ENCODE measurements at places on chromosomes 1 and 21.

DNA sequence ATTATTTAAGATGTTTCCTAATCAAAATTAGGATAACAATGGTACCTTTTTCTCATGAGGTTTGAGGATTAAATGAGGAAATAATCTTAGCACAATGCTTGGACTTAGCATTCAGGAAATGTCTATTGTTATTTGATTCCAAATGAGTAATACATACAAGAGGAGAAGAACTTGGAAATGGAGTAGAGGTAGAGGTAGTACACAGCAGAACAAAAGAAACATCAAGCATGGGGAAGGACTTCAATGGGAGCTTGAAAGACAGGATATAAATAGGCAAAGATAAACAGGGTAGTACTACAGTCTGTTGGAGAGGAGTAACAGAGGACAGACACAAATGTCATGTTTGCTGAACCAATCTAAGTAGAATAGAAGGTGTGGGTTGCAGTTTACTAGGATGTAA, 59.5 kb upstream of the RGS2 start:
- no peak for DNase-seq

- DNase-seq = peak; percentile 95
Measured at GRCh38 chr1:24930260-24931145, at the start of gene RUNX3. Gene RUNX3, minus strand, starts transcription at chr1:24930276. Its CDS starts 408 bp downstream, at chr1:24929868.

GRCh38 chr21:41316200-41317062, at the start of gene FAM3B:
Gene FAM3B, plus strand, starts transcription at chr21:41316801. Its CDS starts 79 bp downstream, at chr21:41316880.
- no peak for DNase-seq

DNA sequence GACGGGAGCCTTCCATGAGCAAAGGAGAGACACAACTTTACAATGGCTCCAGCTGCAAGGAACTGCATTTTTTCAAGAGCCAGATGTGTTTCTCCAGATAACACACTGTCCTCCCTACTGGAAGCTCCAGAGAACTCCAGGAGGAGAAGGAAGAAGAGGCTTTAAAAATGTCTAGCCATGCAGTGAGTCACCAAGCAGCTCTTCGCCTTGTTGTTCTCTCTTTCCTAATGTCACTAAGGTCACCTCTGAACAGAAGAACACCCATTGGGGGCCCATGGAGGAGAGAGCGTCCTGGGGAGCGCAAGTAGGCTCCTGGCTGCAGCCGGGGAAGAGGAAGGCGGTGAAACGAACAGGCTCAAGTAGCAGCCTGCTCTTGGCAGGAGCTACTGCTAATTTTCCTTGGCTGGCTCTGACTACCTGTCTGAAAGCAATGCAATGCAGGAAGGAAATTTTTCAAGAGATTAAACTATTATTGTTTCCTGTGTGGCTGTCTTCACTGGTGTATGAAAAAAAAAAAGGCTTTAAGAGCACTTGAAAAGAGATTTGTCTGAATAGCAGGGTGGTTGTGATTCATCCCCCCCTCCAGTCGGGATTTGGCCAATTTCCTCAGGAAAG, 321.9 kb downstream of the SETD4 start:
- DNase-seq = no peak

- DNase-seq = no peak
Measured at GRCh38 chr1:211196880-211197279, 62.3 kb upstream of the RCOR3 start.

GRCh38 chr1:112454316-112454715, 54.4 kb upstream of the WNT2B start:
- DNase-seq = no peak

- DNase-seq = no peak
Measured at GRCh38 chr1:13775459-13775858, 75.5 kb downstream of the PRDM2 start.

- no peak for DNase-seq
Measured at GRCh38 chr1:212655668-212656440, 43.8 kb downstream of the BATF3 start.

GRCh38 chr1:1366699-1367066, 8.3 kb downstream of the AURKAIP1 start:
- no peak for DNase-seq

DNA sequence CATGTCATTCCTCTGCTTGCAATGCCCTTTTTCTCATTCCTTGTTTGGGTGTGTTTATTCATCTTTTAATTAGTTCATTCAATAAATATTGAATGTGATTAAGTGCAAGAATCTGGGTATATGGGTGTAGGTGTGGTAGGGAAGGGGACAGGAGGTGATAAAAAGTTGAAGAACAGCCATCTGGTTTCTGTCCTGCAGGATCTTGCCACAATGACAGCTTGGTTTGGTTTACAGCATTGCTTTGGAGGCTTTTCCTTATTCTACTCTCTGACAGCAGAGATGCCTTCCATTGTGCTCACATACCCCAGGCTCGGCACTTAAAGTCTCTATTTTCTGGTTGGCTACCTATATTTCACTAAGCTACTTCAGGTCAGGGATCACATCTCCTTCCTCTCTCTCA, 3.0 kb upstream of the REG4 start:
- DNase-seq = no peak

- DNase-seq = no peak
Measured at GRCh38 chr1:22112554-22112953, 30.3 kb downstream of the WNT4 start.

- DNase-seq = no peak
Measured at GRCh38 chr1:179785728-179786127, 42.6 kb downstream of the FAM163A start.

GRCh38 chr1:203028067-203028783, 1.9 kb downstream of the PPFIA4 start:
- no peak for DNase-seq

GRCh38 chr1:167648252-167648849, 18.3 kb downstream of the RCSD1 start:
- DNase-seq = no peak

DNA sequence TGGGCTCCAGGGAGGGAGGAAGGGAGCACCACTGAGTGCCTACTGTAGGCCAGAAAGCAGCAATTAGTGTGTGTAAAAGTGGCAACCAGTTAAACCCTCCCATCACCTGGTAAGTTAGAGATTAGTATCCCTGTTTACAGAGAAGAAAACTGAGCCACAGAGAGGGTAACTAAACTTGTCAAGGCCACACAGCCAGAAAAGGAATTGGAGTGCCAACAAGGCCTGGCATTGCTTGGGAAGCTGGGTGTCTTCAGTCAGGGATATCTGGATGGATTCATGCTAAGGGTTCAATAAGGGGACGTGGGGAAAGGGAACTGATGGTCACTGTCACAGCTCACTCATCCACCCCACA, 23.6 kb upstream of the ADGRB2 start:
- DNase-seq = no peak

GRCh38 chr21:39000496-39000895, 182.8 kb downstream of the PSMG1 start:
- no peak for DNase-seq

DNA sequence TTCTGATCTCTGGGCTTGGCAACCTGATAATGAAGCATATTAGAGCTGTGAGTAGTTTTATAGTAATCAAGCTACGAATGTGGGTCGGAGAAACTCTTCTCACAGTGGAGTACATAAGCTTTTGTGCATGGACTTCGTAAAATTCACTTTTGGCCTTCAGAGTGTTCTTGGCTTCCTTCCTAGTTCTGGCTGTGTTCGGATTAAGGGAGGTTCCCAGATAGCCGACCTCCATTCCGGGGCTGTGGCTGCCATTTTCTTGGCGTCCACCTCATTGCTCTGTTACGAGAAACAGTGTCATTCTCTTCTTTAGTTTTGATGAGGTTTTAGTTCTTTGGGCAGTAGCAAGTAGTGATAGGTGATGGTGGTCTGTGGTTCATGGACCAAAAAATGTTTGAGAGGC, 26.3 kb downstream of the CAMTA1 start:
- no peak for DNase-seq

DNA sequence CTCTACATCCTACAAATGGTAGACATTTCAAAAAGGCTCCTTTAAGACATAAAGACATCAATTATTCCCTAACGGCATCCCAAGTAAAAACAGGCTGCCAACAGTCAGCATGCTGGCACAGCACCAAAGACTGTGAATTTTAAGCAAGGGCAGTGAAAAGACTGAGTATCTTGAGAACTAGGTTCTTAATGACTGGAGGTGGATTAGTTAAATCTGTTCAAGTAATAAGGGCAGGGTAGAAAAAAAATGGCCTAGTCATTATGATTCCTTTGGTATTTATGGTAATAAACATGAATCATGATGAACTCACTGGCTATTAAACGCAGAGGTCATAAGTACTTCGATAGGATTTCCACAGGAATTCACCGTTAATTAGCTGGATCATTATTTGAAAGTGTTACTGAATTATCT, 75.2 kb downstream of the KIFAP3 start:
- DNase-seq = no peak

GRCh38 chr1:227192163-227192562, 126.1 kb downstream of the CDC42BPA start:
- DNase-seq = no peak

GRCh38 chr1:50634251-50634650, 211.0 kb upstream of the DMRTA2 start:
- DNase-seq = no peak

GRCh38 chr1:53525595-53525994, 66.4 kb downstream of the DMRTB1 start:
- DNase-seq = no peak

DNA sequence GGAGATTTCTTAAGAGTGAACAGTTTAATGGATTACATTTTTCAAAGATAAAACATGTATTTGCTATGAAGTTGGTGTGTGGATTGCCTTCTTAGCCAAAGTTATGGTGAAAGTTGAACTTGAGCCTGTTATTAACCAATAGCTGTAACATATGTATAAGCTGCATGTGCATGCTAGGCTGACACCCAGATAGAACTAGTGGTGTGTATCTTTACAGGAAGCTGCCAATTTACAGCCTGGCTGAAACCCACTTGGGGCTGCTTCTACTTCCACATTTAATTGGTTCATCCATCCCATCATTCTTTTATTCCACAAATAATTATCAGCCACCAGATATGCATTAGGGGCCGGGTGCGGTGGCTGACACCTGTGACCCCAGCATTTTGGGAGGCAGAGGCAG, 3.3 kb downstream of the PLA2G5 start:
- no peak for DNase-seq

GRCh38 chr21:40047211-40047610, 180.0 kb downstream of the PCP4 start:
- DNase-seq = no peak

DNA sequence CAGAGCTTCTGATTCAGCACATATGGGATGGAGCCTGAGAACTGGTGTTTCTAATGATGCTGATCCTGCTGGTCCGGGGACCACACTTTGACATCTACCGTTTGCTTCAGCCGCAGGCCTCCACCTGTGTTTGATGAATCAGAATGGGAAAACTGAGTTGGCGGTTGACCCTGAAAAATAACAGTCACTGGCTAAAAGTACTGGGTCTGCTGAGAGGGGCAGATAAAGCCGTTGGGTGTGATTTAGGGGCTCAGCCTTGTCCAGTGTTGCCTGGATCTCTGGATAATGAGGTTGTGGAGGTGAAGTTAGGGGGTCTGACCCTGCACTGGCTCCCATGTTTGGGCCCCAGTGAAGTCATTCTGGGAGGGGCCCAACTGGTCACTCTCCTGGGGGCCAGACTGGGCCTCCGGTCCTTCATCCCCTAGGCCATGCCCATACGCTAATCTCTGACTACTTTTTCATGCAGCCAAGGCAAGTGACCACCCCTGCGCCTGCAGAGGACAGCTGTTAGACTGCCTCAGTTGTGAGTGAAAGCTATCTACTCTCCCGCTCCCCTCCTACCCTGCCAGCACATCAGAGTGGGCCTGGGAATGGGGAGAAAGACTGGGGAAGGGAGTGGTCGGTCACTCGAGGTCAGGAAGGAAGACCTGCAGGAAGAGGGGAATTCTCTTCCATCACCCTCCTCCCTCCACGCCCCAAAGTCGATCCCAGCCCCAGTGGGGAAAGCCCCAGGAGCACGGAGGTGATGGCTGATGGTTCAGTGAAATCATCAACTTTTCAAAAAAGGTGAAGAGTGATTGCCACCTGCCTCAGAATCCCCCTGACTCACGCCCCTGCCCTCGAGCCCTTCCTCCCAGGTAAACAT, 27.7 kb downstream of the VASH2 start:
- no peak for DNase-seq

GRCh38 chr1:156814571-156815260, 1.9 kb downstream of the SH2D2A start:
- DNase-seq = peak; percentile 50

Measured in CD4-positive, alpha-beta T cell treated with Interleukin-21 for 1 hour (primary cell).